Hypothalamus (tissue), 51 donors: ENCODE measurements at places on chromosomes 5 and 9.

- no peak for DNase-seq
Measured at GRCh38 chr5:172311026-172311425, 27.5 kb upstream of the UBTD2 start.

DNA sequence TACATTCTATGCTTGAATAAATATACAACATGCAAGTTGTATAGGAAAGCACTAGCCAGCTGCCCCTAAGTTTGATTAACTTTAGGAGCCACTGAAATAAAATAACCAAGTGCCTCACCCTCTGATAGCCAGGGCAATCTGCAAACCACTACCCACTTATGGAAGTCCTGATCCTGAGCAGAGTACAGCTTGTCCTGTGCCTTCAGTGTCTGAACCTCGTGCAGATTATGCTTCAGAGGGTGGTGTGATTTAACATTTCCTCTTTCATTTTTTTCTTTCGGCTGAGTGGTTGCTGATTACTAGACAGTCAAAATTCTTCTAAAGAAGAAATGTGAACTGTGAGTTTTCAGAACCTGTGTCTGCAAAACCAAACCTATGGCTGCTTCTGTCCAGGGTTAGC, 327.7 kb downstream of the PIK3R1 start:
- no peak for DNase-seq

DNA sequence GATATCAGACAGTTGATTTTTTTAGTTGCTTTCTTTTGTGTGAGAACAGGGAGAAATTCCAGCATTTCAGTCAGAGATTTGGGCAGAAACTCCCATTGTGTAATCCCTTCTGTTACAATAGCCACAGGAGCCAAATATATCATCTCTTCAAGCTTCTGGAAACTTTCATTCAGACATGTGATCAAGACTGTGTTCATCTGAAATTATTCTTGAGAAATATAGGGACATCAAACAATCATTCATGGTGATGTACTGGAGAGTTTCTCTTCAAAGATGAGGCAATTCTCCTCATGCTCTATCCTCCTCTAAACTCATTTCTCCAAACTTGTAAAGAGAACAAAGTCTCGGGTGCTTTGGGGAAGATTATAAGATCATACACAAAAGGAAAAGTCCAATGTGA, 35.2 kb upstream of the CSNK1G3 start:
- DNase-seq = no peak

- DNase-seq = no peak
Measured at GRCh38 chr9:3332802-3333201, 193.0 kb downstream of the RFX3 start.

- DNase-seq = no peak
Measured at GRCh38 chr9:99824378-99825171, 2.9 kb downstream of the NR4A3 start.

DNA sequence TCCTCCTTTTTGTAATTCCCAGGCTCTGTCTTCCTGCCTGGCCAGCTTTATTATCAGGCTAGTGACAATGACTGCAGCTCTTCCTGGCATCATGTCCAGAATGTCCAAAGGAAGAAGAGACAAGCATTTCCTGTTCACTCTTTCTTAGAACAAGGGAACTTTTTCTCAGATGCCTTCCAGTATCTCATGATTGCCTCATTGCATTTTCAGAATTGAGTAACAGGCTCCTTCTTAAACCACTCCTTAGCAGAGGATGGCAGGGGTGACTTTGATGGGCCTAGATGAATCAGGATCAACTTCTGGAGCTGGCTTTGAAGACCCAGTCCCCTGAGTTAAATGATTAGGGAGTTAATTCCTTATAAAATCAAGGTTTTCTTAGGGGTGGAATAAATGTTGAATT, 92.9 kb upstream of the RASGRF2 start:
- DNase-seq = no peak
